Right atrium auricular region (tissue), 2 donors: ENCODE measurements at places on chromosomes 6 and 20.

GRCh38 chr6:106135911-106136571 is 49.9 kb downstream of the PRDM1 start:
- no peak for DNase-seq

DNA sequence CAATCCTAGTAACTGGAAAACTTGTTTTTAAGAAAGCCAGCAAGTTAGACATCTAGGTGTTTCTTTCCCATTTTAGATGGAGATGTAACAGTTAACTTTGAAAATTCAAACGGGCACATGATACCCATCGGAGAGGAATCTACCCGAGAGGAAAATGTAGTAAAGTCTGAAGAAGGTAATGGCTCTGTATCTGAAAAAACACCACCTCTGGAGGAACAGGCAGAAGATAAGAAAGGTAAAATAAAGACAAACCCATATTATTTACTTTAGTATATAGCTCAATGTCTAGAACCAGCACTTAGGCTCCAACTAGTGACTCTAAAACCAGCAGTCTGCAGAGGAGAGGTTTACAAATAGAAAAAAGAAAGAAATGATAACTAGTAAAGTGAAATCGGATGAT is 75.9 kb downstream of the PHACTR2 start:
- no peak for DNase-seq

GRCh38 chr6:167745670-167746389 is 80.9 kb upstream of the AFDN start:
- DNase-seq: peak; percentile 70

- DNase-seq: no peak
These were observed 129.1 kb upstream of the SPACA1 start for GRCh38 chr6:87918461-87918941.

DNA sequence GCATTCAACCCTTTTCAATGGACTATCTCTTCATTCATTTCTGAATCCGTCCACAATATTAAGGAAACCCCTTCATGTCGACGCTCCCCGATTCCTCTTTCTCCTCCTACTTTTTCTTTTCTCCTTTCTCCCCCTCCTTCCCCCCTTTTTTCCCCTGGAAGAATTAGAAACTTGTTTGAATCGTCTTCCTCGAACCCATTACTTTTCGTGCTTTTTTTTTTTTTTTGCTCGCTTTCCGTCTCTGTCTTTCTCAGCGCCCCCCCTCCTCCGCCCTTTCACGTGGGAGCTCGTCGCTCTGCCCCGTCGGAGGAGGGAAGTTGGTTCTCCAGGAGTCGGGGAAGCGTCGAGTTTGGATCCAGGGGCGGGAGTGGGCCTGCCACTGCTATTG is 2.3 kb upstream of the NKX2-2 start:
- no peak for DNase-seq

DNA sequence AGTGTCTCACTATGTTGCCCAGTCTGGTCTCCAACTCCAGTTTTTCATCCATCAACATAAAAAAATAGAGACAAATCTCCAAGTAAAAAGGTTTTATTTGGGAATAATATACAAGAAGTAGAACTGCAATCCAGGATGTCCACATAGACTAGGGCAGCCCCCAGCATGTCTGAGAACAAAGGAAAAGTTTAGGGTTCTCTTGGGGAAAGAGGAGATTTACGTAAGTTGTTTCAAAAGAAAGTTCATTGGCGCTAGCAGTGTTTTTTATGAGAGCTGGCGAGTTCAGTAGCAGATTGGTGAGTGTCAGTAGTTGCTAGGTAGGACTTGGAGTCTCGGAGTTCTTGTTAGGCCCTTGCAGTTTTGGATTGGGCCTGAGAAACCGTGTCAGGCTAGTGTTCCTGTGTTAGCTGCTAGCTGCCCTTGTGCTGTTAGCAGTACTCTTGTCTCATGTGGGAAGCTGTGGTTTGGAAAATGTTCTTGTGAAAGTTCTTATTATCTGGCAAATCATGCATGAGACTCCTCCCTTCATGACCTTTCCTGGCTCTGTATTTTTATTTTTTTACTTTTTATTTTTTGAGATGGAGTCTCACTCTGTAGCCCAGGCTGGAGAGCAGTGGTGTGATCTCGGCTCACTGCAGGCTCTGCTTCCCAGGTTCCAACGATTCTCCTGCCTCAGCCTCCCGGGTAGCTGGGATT is 24.7 kb downstream of the TTLL9 start:
- peak; percentile 78 for DNase-seq

DNA sequence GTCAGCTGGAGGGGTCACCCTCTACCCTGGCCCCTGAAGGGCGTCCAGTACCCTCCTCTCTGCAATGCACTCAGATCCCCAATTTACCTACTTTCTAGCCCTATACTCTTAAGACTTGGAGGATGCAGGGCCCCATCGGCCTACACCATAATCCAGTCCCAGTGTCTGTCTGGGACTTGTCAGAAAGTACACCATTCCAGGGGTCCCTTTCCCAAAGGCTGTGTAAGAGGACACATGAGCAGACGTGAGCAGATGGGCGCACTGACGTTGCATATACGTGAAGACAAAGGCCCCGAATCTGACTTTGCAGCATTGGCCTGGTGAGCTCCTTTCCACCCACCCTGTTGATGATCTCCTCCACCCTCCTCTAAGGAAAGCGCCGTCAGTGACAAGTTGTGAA is 20.9 kb upstream of the SMOC2 start:
- no peak for DNase-seq

GRCh38 chr20:20199361-20200160 is 147.2 kb downstream of the CFAP61 start:
- DNase-seq: no peak

DNA sequence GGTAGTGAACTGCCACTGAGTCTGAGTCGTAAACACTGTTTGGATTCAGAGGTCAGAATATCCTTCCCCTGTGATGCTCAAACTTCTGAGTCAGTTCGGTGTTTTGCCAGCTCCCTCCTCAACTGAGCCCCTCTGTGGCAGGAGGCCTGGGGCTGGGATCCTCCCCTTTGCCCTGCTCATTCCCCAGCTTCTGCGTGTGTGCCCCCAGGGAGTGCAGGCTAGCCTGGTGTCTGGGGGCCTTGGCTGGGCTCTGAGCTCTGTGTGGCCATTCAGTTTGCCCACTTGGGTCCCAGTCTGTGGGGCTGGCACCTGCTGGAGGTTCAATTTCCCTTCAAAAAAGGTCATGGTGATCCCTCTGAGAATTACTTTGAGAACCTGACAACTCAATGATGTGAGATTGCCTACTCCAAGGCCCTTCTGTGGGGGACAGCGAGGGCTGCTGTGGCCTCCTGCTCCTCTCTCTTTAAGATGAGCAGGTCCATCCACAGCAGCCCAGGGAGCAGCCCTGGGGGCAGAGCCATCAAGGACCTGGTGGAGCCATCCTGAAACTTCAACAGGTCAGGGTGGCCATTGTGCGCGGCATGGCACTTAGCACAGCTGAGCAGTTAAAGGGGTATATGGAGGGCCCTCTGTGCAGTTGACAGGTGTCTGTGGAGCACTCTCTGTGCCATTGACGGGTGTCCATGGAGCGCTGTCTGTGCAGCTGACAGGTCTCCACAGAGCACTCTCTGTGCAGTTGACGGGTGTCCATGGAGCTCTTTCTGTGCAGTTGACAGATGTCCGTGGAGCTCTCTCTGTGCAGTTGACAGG is 147.2 kb downstream of the SYCP2 start:
- peak; percentile 43 for DNase-seq

- DNase-seq: no peak
These were observed 114.2 kb downstream of the SNX5 start for GRCh38 chr20:17854307-17854903.

- DNase-seq: no peak
These were observed 16.7 kb downstream of the FARS2 start for GRCh38 chr6:5278047-5278446.

DNA sequence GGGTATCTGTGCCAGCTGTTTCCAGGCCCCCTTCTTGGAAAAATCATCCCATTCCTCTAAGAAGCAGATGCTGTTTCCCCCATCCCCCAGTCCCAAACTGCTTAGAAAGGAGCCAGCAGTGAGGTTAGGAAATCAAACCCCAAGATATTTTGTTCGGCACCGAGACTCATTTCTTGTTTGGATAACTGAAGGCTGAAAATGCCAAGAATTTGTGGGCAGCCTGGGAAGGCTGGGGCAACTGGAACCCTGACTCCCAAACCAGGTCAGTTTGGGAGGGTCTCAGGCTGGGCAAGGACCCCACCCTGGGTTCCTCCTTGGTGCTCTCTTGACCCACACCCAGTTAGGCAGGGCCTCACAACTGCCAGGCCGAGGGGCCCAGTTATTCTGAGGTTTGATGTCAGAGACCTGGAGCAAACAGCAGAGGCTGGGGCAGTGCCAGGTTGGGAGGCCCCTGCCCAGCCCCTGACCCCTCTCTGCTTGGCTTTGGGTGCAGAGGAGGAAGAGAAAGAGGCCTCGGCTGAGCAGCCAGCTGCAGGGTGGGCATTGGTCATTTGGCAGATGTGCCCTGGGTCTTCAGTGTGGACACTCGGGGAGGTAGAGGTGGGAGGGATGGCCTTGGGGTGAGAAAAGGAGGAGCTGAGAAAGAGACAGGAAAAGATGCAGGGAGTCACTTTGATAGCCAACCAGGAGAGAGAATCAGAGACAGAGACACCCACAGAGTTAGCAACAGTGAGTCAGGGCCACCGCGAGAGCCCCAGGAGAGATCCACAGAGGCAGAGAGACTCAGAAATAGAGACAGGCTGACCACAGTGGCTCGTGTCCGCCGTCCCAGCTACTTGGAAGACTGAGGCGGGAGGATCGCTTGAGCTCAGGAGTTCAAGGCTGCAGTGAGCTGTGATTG is 5.0 kb downstream of the ANGPT4 start:
- DNase-seq: peak; percentile 82

GRCh38 chr20:23287354-23288190 is 63.0 kb upstream of the NXT1 start:
- no peak for DNase-seq

- DNase-seq: no peak
These were observed 129.3 kb downstream of the PFDN4 start for GRCh38 chr20:54337144-54337543.

DNA sequence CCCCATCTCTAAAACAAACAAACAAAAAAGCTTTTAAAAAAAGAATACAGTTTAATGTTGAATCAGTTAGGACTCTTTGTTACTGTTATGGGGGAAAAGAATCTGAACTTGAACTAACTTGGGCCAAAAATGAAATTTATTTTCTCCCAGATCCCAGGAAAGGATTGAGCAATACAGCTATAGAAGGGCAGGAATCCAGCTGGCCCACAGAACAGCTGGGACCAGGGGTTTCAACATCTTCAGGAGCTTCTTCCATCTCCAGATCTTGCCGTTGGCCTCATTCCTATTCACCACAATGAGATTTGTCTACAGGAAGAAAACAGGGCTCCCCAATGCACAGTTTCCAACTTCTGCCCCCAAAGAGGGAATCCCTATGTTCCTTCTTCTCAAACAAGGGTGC is 43.2 kb upstream of the AKAP12 start:
- peak; percentile 69 for DNase-seq

GRCh38 chr20:34952671-34953070 is 2.9 kb downstream of the GSS start:
- no peak for DNase-seq

- DNase-seq: no peak
These were observed 580.4 kb downstream of the CBLN4 start for GRCh38 chr20:55424968-55425367.

- DNase-seq: no peak
These were observed 285.8 kb upstream of the SULF2 start for GRCh38 chr20:48070991-48071652.

GRCh38 chr6:157779705-157780604 is 43.1 kb upstream of the SNX9 start:
- no peak for DNase-seq

GRCh38 chr6:159074876-159075275 is 30.1 kb upstream of the TAGAP start:
- no peak for DNase-seq

DNA sequence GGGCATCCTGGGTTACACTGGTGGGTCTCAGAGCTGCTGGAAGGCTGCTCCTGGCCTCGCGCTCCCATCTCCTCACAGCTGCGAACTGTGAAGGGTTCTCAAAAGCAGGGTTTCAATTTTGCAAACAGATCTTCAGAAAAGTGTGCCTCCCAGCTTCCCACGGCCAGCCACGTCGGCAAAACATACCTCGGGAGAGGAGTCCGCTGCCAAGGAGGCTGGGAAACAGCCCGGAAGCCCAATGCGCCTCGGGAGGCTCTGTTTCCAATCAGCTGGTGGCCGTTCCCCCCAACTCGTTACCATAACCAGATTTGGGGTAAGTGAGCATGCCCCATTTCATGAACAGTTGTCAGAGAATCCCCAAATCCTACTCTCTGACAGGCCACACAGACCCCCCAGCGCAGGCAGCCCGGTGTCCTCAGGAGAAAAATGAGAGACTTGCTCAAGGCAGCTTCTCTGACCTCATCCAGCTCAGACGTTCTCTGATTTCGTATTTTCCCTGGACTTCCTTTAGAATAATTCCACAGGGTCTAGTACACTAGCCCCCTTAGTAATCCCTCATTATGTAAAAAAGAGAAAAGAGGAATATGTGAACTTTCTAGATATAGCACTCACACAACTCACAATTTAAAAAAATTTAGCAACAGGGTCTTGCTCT is 98.4 kb downstream of the SNX5 start:
- no peak for DNase-seq

GRCh38 chr20:4961746-4962145 is 39.6 kb downstream of the SLC23A2 start:
- no peak for DNase-seq

- no peak for DNase-seq
These were observed 7.7 kb upstream of the ZBTB24 start for GRCh38 chr6:109490713-109491112.

GRCh38 chr6:98909236-98909635 is 38.5 kb downstream of the FBXL4 start:
- DNase-seq: no peak

DNA sequence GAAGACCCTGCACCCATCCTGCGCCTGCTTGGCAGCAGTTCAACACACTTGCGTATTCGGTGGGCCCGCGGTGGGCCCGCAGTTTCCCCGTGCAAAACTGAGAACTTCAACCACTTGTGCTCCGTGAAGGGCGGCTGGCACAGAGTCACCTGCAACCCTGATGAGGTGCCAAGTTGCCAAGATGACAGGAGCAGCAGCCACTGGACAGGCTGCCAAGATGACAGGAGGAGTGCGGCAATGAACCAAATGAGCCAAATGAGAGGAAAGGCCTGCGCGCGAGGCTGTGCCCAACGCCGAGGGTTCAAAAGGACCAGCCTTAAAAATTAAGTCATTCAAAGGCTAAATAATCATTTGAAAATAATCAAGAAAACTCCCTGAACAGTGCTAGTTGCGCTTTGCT is 20.1 kb downstream of the DIDO1 start:
- no peak for DNase-seq
